ENCODE measurements at places on chromosomes 11 and 22.

DNA sequence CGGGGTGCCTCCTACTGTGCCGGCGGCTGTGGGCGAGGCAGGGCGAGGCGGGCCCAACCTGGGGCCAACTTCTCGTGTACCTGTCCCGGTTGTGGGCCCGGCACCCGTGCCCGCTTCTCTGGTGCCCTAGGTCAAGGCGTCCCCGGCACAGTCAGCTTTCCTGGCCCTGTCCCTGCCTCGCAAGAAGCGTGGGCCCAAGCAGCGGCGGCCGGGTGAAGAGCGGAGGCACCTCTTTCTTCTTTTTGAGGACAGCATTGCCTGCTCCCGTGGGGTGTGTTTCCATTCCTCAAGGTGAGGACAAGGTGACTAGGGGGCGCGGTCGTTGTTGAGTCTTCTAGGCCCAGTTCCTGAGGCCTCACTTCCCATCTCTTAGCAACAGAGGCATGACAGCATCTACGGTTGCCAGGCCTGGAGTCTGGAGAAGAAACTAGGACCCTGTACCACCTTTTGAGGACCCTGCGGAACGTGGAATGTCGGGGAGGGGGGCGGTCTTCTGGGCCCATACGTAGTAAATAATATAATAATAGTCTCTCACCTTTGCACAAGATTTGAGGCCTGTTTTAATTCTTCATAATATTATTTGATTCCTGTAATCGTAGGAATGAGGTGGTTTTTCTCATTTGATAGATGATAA is 418 bp downstream of the ACO2 start:
- no peak for DNase-seq

DNA sequence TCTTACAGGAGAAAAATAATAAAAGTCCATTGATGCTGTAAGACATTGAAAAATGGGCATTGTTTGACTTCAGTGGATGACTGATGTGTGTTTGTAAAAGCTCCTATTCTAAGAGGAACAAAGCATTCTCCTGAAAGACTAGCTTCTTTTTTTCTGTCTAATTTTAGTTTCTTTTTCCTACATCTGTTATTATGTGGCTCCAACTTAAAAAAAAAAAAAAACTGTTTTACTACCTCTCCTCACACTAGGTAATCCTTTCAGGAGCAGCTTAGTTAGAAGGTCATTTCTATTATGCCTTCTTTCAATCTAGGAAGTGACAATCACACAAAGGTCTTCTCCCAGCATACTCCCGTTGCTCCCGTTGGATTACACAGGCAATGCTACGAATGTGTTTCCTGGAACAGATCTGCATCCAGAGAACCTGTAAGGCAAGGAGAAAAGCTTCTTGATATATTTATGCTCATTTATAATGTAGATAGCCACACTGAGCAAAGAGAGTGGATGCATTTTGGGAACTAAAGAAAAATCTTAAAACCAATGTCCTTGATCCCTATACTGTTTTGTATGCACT is 595.1 kb upstream of the CCDC179 start:
- no peak for DNase-seq

DNA sequence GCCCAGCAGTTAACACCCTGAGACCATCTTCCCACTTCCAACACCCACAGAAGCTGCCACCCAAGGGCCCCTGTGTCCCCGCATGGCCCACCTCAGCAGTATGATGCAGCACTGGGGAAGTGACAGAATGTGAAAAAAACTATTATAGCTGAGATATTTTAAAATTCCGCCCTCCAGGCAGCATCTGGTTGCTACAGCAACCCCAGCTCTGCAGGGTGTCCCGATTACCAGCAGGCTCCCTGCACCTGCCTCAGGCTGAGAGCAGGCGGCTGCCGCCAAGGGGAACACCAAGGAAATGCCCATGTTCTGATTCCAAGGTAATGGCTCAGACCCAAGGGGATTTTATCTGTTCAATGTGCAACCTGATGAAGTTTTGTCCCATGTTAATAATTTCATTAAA is 10.5 kb upstream of the TMEM121B start:
- no peak for DNase-seq

- DNase-seq = peak; percentile 77
Measured at GRCh38 chr11:89490981-89491690, at the start of gene NOX4. NOX4 (minus strand) TSS chr11:89491375; CDS start chr11:89491246, 129 bp downstream.

DNA sequence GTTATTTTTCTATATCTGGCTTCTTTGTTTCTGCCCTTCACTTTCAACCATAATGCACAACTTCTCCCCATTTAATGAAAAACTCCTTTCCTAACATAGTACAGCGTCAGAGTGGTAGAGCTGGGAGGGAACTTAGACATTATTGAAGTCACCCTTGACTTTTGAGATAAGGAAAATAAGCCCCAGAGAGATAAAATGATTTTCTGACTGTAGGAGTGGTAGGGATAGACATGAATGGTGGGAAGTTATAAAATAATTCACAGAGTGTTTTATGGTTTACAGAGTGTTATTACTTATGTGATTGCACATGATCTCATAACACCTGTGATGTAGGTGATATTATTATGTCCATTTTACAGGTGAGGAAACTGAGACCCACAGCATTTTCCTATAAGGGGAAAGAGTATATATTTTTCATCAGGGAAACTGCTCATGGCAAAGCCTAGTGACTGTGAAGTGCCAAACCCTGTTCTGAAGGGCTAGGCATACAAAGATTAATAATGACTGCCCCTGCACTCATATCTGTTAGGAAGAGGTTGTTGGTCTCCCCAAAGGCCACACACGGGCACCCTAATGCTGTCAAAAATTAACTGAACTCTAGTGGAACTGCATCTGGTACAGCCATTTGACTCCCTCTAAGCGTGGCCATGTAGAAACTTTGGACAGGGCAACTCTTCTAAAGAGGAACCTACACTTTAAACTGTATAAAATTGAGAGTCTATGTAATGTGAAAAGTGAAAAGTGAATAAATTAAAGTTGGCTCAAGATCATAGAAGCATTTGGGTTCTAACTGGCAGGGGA is 61.1 kb upstream of the PICALM start:
- no peak for DNase-seq

GRCh38 chr11:35143297-35144135 is 4.5 kb downstream of the CD44 start:
- no peak for DNase-seq

- DNase-seq = no peak
Measured at GRCh38 chr11:18468961-18469360, 13.3 kb downstream of the LDHAL6A start.

DNA sequence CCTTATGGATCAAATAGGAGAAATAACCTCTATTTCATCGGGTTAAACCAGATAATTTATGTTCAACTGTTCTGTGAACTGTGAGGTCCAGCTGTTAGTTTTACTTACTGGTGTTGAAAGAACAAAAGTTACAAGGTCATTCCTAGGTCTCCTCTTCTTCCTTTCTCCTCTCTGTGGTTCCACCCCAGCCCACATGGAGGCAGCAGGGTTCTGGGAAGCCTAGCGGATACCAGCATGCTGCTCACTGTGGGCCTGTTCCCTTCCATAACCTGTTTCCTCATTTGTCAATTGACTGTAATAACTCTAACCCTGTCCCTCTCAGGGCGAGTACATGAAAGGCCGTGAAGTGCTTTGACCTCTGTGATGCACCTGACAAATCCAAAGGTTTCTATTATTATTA is 27.8 kb downstream of the RELT start:
- peak; percentile 72 for DNase-seq

- peak; percentile 83 for DNase-seq
Measured at GRCh38 chr11:35030716-35031213, 108.2 kb upstream of the CD44 start.

DNA sequence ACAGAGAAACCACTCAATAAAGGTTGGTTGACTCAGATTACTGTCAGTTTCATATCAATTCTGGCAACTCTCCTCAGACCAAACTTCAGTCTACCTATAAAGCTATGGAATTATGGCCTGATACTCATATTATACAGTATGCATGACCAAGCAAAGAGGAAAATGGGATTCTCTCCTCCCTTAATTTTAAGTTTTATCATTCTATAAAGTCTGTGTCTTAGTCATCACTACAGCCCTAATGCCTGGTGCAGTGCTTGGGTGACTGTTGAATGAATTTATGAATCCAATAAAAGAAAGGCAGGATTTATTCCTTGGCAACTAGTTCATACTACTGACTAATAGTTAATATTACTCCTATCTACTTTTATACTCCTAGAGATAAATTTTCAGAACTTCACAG is 37.6 kb upstream of the GRAMD1B start:
- DNase-seq = no peak

DNA sequence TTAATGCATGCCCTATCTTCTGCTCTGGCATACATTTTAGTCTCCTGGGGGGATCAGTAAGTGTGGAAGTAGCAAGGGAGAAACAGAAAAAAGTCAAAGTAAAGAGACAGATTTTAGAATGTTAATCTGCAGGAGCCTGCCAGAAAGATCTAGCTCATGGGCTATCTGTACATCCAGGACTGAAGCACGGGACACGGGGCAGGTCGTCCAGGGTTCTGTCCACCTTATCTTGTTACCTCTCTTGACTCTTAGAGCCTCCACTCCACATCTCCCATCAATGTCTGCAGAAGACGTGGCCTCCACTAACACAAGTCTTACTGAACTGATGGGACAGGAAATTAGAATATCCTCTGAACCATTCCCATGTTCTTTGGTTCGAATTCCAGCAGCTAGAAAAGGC is 1.7 kb upstream of the SLC43A3 start:
- DNase-seq = no peak

- DNase-seq = no peak
Measured at GRCh38 chr11:103970701-103971249, 65.7 kb upstream of the DDI1 start.

Data from coronary artery (tissue), 2 donors.